Right lung (tissue), 10 donors: ENCODE measurements at places on chromosomes 1 and 21.

DNA sequence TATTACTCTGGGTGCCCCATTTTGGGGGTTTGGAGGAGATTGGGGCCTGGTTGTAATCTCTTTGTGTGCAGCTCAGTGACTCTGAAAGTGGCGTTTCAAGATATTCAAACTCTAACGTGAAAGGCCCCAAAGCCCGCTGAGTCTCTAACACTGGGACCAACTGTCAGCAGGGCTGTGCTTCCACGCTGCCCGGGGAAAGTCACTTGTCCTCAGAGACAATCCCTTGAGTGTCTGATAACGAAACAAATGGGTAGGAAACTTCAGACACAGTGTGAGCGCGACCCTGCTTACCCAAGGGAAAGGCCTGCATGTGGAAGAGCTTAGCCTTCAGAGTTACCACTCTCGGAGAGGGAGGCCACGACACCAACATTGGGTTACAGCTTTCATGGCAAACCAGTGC lies 837 bp downstream of the UBASH3A start:
- DNase-seq, result no peak

- no peak for DNase-seq
Observed at GRCh38 chr1:33081554-33082305, 777 bp downstream of the AZIN2 start.

DNA sequence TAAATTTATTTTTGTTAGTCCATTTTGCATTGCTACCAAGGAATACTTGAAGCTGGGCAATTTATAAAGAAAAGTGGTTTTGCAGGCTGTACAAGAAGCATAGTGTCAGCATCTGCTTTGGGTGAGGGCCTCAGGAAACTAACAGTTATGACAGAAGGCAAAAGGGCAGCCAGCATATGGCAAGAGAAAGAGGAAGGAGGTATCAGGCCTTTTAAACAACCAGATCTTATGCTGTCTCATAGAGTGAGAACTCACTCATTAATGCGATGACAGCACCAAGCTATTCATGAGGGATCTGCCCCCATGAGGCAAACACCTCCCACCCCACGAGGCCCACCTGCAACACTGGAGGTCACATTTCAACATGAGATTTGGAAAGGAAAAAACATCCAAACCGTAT lies 898.4 kb downstream of the KCNT2 start:
- DNase-seq, result peak; percentile 6

DNA sequence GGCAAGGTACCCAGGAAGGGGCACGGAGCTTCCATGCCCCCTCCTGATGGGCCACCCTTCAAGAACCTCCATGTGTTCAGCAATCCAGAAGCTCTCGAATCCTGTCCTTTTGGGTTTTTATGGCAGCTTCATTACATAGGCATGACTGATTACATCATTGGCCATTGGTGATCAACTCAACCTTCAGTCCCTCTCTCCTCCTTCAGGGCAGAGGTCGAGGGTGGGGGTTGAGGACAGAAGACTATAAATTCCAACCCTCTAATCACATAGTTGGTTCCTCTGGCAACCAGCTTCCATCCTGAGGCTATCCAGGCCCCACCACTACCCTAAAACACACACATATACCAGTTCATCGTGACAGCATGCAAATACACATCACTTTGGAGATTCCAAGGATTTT lies 135.7 kb downstream of the ZNF281 start:
- no peak for DNase-seq

- DNase-seq, result no peak
Observed at GRCh38 chr1:228988664-228989063, 253.4 kb downstream of the RHOU start.

DNA sequence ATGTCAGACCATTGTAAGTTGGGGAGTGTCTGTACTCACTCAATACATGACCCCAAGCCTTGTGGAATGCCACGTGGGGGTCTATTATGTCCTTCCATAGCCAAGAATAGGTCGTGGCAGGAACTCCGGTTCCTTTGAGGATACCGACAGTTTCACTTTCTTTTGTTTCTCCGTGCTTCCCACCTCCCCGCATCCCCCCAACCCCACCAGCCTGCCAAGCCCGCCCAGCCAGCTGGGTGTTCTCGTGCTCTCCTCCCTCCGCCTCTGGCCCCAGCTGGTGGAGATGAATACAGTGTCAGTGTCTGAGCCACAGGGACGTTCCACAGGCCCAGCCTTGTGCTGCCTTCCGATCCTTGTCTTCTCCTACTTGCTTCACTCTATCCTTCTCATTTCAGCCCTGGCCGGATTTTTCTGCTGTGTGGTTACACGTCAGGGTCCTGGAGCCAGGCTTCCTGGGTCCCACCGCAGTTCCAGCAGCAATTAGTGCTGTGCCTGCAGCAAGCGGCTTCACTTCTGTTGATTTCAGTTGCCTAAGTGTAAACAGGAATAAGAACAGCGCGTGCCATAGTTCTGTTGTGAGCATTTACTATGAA lies 4.1 kb upstream of the AGTRAP start:
- peak; percentile 89 for DNase-seq

GRCh38 chr1:166900987-166901386 lies 24.9 kb upstream of the TADA1 start:
- DNase-seq, result no peak

- DNase-seq, result no peak
Observed at GRCh38 chr21:42027085-42027821, 17.1 kb upstream of the ZBTB21 start.

GRCh38 chr1:169261884-169262283 lies 105.7 kb downstream of the NME7 start:
- no peak for DNase-seq

- DNase-seq, result no peak
Observed at GRCh38 chr1:183966487-183966886, 71.0 kb downstream of the COLGALT2 start.

DNA sequence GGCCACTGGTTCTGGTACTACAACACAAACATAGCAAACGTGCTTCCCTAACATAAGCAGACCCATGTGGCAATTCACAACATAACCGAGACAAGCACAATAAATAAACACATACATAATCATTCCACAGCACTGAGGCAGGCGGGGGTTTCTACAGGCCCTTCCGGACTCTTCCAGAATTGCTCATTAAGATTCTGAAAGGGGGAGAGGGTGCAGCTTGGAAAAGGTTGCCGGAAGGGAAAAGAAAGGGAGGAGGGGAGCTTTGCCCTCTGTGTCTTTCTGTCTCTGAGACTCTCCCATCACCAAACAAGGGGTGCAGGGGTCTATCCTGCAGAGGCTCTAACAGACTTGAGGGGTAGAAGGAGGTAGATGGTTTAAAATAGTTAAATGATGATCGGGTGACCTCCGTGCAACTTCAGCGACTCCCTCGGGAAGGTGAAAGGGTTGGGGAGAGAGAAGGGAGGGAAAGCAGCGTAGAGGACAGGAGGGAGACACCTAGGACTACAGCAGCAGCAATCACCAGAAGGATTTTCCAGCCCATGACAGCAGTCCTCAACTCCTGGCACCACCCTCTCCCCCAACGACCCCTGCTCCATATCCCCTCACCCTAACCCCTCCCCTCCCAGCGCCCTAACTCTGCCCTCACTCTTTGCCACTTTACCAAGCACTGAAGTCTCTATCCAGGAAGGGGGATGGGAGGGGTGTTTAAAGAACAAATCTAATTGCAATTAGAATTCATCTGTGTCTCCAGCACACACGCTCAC lies 365.5 kb upstream of the ESRRG start:
- peak; percentile 4 for DNase-seq

- DNase-seq, result no peak
Observed at GRCh38 chr1:225509376-225509707, 81.5 kb upstream of the LBR start.

DNA sequence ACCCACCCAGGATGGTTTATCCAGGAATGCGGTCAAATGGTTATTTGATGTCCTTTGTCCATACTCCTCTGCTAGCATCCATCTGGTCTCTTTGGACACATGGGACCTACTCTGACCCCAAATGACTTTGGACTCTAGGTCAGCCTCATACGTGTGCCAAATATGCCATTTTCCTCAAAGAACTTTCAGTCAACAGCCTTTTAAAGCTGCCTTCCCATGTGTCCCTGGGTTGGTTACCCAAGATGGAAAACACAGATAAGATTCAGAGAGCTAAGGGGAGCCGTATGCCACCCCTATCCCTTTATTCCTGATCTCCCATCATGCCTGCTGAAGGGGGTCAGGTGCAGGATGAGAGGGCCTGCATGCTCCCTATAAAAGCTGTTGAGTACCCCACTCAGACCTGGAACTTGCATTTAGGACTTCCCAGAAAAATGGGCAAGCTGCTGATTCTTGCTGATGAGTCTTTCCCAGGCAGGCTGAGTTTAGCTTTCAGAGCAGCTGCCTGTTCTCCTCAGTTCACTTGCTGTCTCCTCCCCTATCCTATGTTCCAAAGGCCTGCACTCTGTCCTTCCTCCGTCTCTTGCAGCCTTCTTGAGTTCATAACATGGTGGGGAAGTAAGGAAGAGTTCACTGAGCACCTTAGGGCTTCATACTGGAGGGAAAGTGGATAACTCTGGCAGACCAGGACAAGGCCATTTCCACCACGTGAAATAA lies 19.8 kb downstream of the CHI3L2 start:
- no peak for DNase-seq

DNA sequence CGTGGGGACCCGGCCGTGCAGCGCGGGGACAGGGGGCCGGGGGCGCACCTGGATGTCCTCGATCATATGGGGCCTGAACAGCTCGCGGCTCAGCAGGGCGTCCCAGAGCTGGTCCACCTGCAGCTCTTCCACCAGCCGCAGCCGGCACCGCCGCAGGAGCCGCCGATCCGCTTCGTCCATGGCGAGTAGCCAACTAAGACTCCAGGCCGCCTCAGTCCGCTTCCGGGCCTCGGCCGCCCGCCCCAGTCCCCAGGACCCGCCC lies at the start of gene CASP9:
TSS of gene CASP9 (minus strand) at position 195 of the 262 bp plus-strand sequence. CDS start at position 180, 15 bp downstream.
- DNase-seq, result no peak

GRCh38 chr1:35885961-35886558 lies 3.1 kb downstream of the AGO1 start:
- DNase-seq, result no peak

- DNase-seq, result no peak
Observed at GRCh38 chr1:230627767-230628166, 14.5 kb upstream of the COG2 start.

GRCh38 chr1:110961902-110962301 lies 1.8 kb downstream of the LRIF1 start:
- no peak for DNase-seq

- no peak for DNase-seq
Observed at GRCh38 chr1:180116964-180117763, 37.5 kb upstream of the QSOX1 start.

DNA sequence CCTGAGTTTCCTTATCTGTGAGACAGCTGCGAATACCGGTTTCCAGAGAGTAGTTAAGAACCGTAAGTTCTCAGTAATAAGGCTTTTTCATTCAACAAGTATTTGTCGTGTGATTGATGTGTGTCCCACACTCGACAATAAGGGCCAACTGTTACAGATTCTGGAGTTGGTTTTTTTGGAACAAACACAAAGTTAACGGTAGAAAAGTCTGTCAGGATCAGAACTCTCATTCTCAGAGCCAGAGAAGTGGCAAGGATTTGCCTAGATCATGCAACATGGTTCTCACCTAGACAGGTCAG lies 837 bp downstream of the NUDC start:
- DNase-seq, result no peak

GRCh38 chr1:97947695-97948094 lies 26.9 kb upstream of the DPYD start:
- no peak for DNase-seq

- DNase-seq, result no peak
Observed at GRCh38 chr1:9626201-9626608, 25.3 kb upstream of the PIK3CD start.

DNA sequence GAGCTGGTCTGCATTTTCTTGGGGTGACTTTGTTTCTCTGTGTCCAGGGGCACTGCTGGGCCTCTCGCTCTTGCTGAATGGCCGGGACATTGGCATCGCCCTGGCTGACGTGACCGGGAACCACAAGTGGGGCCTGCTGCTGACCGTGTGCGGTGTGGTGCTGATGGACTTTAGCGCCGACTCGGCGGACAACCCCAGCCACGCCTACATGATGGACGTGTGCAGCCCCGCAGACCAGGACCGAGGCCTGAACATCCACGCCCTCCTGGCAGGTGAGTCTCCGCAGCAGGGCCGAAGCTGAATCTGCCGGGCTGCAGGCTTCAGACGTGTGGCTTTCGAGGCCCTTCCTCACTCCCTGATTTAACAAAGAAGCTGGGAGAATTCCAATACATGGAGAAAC lies 7.9 kb downstream of the SLC45A1 start:
- no peak for DNase-seq

DNA sequence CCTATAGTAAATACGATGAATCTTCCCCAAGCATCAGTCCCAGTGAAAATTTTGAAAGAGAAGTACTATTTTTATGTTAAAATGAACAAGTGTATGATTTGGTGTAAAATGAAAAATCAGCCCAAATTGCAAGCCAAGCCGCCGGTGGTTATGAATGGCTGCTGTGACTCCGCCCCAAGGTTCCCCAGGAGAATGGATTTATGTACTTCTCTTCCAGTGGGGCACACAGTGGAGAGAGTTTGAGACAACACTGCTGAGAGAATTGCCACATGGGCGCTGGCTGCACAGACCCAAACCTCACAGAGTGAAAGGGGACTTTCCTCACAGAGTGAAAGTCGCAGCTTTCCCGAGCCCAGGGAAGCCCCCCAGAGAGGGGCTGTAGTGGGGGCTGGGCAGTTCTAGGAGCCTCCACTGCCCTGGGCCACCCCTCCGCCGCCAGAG lies 24.0 kb downstream of the CDK18 start:
- DNase-seq, result no peak
